ENCODE measurements at places on chromosomes 16 and 17. TPM values are rescaled to one million over a fixed set of nuclear protein-coding genes. Genes with fewer than 3 reads are reported as not detected.

Gene HS3ST3B1
- total RNA-seq: 6.4 TPM

Gene HYDIN
- total RNA-seq: not detected

DNA sequence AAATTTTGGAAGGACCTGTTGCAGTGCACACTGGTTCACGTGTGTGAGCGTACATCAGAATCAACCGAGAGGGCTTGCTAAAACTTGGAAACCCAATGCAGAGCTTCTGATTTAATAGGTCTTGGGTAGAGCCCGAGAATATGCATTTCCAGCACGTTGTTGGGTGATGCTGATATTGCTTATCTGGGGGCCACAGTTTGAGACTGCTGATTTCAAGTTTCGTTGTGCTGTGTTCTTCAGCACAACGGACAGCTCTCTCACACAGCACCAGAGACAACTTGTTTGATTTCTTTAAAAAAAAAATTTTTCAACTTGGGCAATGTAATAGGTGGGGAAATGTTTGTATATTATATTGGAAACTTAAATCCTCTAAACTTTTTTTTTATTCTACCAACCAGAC is 9.4 kb downstream of the OR4D2 start:
- no peak for DNase-seq

- no peak for DNase-seq
These were observed 20.9 kb downstream of the HLF start for GRCh38 chr17:55285340-55286301.

- DNase-seq: no peak
These were observed 25.6 kb downstream of the USP22 start for GRCh38 chr17:21017256-21017655.

DNA sequence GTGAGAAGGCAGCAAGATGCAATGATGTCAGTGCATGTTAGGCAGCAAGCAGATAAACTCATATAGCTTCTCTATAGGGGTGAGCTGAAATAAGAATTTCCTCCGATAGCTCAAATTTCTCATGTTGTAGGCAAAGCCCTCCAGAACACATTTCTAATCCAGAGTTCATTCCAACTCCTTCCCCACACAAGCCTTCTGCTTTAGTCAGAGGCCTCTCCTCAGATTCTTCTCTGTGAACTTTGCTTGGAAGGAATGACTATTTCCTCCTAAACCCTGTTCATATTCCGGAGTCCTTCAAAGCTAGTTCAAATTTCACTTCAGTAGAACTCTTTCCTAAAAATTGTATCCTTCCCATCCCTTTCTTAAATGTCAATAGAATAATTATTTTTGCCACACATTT is 144.8 kb downstream of the KCNJ2 start:
- DNase-seq: no peak

Gene CIBAR2
- not detected for total RNA-seq

Measured in HT1080 (cell line).